ENCODE measurements at places on chromosomes 1 and 21.

DNA sequence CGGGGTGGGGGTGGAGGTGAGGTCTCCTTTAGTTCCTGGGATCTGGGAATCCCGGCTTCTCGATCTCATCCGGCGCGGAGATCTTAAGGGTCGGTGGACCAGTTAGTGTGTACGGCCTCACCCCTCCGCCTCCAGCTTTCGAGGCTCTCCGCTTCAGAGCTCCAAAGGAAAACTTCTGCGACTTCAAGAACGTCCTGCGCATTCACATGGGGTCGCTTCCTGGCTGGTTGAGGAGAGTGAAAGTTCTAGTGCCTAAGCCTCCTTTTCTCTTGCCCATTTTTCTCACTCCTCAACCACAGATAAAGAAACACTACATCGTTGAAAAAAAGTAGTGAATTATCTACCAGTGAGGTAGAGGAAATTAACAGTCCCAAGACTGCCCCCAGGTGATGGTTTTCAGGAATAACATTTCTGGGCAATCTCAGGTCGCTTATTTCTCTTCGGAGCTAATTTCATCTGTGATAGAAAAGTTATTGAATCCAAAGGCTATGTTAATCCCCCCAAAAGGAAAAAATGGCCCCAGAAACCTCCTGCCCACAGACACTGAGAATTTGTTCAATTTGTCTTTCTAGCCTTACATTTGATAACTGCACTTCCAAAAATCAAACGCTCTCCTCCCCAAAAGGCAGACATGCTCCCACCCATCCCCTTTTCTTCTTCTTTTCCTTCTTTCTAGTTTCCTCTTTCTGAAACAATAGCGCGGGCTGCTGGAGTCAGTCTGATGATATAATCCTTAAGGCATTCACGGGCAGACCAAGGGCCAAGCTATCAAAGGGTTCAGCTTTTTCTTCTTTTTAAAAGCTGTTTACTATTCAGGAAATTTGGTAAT is 20.6 kb upstream of the TBX15 start:
- DNase-seq = no peak

DNA sequence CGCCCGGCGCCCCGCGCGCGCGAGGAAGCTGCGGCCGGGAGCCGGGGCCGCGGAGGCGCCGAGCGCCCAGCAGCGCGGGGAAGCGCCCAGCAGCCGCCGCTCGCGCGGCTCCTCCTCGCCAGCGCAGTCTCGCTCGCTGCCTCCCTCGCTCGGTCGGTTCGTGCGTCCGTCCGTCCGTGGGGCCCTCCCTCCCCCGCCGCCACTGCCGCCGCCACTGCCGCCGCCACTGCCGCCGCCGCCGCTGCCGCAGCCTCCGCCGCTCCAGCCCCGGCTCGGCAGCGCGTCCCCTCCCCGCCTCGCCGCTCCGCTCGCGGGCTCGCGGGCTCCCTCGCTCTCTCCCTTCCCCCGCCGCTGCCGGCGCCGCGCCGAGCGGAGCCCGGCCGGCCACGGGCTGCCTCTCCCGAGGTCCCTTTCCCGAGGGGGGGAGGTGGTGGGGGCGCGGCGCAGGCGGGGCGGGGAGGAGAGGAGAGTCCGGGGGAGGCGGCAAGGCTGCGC is at the start of gene KCND3:
Gene KCND3, minus strand, starts transcription at position 138 of the 495 bp plus-strand sequence.
- no peak for DNase-seq

GRCh38 chr1:187996780-187997179 is 1168.0 kb downstream of the PLA2G4A start:
- no peak for DNase-seq

GRCh38 chr1:174414203-174414602 is 33.6 kb upstream of the GPR52 start:
- no peak for DNase-seq

DNA sequence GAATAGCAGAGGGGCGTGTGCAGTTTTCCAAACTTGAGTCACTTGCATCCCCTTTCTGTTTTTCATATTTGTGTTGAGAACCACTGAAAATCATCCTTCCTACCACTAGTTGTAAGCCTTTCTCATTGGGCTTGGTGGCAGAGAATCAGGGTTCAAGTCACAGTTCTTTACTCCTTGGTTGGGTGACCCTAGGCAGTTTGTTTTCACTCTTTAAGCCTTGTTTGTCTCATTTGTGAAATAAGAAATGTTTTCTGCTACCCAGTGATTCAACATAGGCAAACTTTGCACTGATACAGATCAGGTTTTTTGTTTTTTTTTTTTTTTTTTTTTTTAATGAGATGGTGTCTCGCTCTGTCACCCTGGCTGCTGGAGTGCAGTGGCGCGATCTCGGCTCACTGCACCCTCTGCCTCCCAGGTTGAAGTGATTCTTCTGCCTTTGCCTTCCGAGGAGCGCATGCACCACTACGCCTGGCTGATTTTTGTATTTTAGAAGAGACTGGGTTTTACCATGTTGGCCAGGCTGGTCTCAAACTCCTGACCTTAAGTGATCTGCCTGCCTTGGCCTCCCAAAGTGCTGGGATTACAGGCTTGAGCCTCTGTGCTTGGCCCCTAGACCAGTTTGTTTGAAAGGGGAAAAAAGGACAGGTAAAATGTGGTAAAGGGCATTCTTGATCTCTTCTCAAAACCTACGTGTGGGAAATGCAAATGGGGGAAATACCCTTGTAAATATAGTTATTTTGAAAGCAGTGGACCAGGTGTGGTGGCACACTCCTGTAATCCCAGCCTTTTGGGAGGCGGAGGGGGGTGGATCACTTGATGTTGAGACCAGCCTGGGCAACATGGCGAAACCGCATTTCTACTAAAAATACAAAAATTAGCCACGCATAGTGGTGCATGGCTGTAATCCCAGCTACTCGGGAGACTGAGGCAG is 3.2 kb downstream of the CLIC4 start:
- DNase-seq = peak; percentile 62

GRCh38 chr21:35257413-35257812 is 208.3 kb upstream of the RUNX1 start:
- no peak for DNase-seq

GRCh38 chr1:61097317-61097716 is 15.0 kb downstream of the NFIA start:
- DNase-seq = no peak

GRCh38 chr1:182625719-182626504 is 21.7 kb upstream of the RGS16 start:
- no peak for DNase-seq

GRCh38 chr1:201709564-201710295 is 119.2 kb upstream of the IPO9 start:
- DNase-seq = peak; percentile 55

DNA sequence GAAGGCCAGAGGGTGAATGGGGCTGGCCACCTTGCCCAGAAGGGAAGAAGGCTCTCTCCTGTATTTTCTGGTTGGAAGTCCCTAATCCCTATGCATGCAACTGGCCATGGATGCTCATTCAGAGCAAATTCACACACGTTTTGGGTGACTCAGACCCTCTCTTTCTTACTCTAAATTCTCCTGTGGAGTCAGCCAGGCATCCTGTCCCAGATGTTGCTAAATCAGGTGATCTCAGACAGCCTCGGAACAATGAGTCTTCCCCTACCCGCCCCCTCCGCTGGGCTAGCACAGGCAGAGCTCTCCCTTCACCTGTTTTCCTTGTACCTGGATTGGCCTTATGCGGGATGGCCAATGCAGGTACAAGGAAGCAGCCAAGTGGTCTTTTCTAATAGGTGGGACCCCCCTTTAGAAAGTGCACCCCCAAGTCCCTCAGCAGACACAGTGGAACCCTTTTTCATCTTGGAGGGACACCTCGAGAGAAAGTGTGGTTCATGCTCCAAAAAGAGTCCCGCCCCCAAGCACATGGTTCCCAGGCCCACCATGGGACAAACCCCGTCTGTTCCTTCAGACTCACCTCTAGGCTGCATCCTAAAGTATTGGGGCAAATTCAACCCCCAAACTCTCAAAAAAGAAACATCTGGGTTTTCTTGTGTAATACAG is 8.6 kb downstream of the S100A6 start:
- no peak for DNase-seq

- no peak for DNase-seq
Observed at GRCh38 chr1:38026592-38027200, 14.2 kb downstream of the UTP11 start.

GRCh38 chr1:28244549-28245251 is 8.8 kb downstream of the ATP5IF1 start:
- DNase-seq = no peak

DNA sequence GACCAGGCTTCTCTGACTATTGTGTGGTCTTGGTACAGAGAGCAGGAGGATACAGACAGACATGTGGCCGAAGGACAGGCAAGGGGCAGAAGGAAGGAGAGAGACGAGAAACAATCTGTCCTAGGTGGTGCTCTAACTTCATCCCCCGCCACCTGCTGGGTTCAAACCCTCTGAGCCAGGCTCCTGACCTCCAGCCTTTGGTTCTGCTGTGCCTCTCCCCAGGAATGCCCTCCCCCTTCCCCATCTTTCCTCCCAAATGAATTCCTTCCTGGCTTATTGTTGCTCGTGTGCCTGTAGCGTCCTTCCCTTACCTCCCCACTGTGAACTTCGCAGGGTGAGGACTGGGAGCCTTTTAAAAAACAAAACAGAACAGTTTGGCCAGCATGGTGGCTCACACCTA is 5.4 kb downstream of the TCEA3 start:
- no peak for DNase-seq

- no peak for DNase-seq
Observed at GRCh38 chr1:223629126-223629457, 36.4 kb downstream of the CAPN8 start.

GRCh38 chr1:33836911-33837310 is 27.0 kb upstream of the HMGB4 start:
- DNase-seq = no peak

GRCh38 chr21:39638281-39638680 is 25.5 kb downstream of the B3GALT5 start:
- DNase-seq = no peak

DNA sequence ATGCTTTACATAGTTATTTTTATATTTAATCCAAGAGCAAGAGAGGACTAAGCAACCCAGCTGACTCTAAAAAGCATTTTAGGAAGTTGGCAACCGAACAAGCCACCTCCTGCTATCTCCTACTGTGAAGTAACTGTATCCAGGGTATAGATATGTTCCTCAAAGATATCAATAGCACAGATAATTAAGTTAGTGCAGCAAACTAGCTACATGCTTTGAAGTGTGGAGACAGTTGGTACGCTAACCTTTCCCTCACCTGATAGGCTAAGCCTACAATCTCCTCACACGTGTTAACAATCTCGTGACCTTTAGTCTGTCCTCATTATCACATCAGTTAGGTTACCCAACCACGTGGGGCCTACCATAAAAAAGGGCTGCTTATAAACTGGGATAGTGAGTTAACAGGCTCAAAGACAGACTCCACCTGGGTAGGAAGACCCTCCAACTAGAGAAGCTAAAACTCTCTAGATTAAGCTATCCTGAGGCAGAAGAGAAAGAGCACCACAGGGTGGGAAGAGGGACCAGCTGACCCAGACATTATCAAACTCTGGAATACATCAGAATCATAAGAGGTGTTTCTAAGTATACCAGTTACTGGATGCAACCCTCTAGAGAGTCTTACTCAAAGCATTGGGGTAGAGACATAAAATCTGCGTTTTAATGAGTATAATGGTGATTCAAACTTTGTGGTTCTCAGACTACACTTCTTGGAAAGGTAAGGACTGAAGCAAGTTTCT is 340.1 kb upstream of the ESRRG start:
- no peak for DNase-seq

GRCh38 chr1:178188306-178188705 is 94.4 kb downstream of the RASAL2 start:
- DNase-seq = no peak

DNA sequence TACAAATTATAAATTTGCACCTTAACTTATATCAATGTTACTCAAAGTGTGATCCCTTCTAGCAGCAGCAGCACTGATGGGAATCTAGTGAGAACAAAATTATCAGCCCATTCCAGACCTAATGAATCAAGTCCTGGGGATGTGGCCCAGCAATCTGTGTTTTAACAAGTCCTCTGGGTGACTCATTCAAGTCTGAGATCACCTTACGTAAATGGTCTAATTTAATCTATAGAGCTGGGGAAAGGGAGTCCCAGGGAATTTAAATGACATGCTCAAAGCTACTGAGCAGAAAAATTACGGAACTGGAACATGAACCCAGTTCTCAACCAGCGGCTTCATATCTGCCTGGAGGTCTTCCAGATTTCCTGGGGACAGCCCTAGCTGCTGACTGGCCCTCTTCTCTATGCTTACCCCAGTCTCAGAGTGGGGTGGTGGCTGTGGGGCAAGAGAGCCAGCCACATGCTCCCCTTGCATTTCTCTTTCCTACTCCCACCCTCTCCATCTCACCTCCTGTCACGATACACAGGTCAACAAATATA is 220.0 kb downstream of the TM2D1 start:
- no peak for DNase-seq

DNA sequence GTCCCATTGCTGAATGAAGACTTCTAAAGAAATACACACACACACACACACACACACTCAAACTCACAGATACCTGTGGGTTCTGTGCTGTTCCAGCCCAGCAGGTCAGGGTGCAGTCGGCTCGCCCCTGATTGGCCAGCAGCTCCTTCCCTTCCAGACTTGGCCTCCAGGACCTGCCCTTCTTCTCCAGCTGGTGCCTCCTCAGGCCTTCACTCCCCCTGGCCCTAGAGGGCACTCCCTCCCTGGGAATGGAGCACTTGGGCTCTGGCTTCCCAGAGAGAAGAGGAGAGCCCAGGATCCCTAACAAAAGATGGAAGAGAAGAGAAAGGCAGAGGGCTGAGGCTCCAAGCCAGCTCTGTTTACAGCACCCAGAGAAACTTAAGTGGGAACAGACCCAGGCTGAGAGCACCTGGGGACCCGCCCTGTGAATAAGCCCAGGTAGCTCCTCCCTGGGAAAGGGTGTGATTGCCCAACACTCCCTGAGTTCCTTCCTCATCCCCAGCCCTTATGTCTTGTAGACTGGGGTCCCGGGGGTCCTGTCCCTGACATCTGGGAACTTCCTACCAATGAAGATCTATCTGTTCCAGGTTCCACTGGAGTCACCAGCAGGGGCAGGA is at the start of gene PGLYRP3:
Gene PGLYRP3, minus strand, starts transcription at position 383 of the 617 bp plus-strand sequence. CDS start 2,287 bp downstream, outside the sequence.
- no peak for DNase-seq

DNA sequence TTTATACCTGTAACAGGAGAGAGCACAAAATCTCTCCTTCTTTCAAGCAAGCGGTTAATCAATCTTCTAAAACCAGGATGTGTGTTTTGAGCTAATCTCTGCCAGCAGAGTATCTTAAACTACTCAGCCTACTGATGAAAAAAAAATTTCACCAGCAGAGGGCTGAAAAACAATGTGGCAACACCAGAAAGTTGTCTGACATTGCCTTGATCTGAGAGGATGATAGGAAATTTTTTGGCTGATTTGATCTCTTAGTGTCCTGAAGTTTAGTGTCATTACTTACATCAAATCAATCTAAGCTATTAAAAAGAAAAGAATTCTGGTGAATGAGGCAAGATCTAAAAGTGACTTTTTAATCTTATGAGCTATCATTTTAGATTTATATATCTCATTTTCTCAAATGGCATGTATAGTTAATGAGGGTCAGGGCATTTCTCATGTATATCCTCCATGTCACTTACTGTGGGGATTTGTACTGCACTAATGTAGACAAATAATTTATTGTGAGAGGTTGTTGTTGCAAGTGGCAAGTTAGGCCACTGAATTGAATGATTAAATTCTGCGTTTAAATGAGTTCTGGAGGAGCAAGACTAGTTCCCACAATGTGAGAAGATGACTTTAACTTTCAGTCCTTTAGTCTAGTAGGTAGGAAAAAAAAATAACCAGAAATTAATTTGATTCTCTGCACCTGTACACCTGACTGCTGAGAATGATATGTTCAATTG is 10.9 kb downstream of the ADAMTS1 start:
- no peak for DNase-seq
